Activated naive CD4-positive, alpha-beta T cell treated with Interleukin-2 at 50 U/mL for 16 hours (primary cell): ENCODE measurements at places on chromosomes 11 and 22.

- DNase-seq = no peak
These were observed 1593.1 kb upstream of the TENM4 start for GRCh38 chr11:81033779-81034540.

DNA sequence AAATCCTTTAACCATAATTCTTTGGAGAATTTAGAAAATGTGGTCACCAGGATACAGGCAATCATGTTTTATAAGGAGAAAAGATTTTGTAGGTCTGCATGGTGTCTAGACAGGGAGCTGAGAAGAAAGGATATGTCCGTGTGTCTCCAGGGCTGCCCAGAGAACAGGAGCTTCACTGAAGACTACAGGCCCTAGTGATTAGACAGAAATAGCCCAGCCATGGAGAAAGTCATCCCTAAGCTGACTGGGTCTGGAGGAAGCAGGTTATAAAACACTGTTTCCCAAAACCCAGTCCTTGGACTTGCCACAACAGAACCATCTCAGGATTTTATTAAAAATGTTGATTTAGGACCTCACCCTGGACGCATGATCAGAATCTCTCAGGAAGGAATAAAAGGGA lies 84.4 kb downstream of the GALNT18 start:
- no peak for DNase-seq

DNA sequence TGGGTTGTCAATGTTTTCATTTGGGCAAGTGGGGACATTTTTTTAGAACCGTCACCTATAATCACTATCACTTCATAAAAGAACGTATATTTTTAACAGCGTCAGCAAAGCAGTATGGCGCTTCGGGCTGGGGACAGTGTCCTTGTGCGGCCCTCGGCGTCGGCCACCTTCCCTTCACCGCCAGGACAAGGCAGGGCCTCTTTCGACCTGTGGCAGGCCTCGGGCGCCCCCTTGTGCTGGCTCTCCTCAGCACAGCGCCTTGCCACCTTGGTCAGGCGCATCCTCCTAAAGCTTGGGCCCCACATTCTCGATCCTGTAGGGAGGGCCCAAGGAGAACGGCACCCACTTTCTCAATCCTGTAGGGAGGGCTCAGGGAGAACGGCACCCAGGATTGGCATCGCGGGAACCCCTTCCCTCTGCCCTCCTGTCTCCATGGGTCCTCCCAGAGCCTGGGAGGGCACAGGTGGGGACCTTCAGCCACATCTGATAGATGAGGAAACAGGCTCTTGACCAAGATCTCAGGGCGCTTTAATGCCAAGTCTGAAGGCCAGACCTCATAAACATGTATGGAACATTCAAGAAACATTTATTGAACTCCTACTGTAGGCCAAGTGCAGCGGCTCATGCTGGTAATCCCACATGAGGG lies 11.5 kb upstream of the FADD start:
- DNase-seq = peak; percentile 55

- no peak for DNase-seq
These were observed 1.9 kb downstream of the ESAM start for GRCh38 chr11:124760205-124760652.

DNA sequence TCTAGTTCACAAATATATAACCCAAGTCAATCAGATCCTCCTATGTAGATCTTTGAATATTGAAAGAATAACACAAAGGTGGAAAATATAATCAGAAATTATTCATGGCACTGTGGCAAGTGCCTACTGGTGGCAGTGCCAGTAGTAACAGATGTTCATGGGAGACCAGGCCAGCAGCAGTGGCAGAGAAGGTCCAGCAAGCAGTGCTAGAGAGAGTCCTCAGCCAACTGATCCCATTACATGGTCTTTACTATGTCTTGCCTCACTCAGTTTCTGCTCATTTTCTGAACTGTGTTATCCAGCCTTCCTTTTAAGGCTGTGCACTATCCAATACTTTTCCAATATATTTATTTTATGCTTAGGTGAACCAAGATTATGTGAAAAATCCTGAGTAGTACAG lies 124.9 kb downstream of the MRTFA start:
- no peak for DNase-seq

GRCh38 chr11:32435511-32435941 lies at the start of gene WT1:
WT1 (minus strand) TSS chr11:32435539.
- no peak for DNase-seq

DNA sequence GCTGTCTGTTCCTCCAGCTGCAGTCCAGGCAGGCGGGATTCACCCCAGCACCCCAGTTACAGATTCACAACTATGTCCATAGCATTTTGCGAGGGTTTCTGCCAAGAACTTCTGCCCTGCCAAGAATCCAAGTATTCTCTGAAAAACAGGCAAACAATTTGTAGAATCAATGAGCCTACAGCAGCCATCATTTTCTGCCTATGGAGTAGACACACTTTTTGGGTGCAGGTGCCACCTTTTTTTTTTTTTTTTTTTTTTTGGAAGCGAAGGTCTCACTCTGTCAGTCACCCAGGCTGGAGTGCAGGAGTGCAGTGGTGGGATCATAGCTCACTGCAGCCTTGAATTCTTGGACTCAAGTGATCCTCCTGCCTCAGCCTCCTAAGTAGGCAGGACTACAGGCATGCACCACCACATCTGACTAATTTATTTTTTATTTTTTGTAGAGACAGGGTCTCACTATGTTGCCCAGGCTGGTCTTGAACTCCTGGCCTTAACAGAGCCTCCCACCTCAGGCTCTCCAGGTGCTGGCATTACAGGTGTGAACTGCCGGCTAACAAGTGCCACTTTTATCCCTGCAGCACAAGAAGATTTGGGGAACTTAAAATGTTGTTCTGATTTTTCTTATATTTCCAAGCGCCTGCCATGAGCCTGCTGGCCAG lies 195.1 kb downstream of the SNX19 start:
- DNase-seq = no peak

DNA sequence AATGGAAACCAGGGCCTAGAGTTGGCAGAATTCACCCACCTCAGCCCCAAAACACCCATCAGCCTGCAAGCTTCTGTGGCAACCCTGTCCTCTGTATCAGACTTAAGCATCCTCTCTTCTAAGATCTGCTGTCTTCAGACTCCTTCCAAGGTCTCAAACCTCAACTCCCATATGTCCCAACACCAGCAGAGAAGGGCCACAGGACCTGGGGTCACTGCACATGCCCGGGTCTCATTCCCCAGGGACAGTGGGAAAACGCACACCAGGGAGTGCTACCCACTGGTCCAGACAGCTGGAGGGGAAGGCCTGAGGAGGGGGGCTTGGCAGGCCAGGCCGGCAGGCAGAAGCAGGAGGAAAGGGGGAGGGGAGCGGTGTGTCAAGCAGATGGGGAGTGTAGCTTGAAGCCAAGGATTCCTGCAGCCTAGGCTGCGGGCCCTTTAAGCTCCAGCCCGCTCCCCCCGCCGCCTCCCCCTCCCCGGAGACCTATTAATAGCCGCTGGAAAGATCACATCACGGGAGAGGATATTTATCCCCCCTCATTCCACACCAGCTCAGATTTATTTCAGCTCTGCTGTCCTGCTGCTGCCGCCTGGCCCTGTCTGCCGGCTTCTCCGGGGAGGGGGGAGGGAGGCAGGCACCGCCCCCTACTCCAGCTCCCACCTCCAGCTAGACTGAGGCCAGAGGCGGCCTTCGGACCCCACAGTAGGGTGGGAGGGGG lies 16.7 kb downstream of the BCL9L start:
- no peak for DNase-seq

DNA sequence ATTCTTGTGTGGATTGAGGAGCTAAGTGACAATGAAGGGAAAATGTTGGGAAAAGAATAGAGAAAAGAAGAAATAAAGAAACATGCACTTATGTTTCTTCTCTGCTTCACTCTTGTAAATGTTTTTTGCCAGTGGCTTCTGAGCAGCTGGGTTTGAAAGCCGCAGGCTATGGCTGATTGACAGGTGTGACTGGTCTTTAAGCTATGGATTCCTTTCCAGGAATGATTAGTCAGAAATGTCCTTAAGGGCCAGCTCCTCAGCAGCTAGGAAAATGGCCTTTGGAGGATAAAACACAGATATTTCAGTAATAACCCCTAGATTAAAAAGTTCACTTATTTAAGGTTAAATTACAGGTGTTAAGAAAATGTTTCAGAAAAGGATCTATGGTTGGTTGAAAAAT lies 6.5 kb upstream of the USP28 start:
- DNase-seq = no peak

- DNase-seq = no peak
These were observed 18.3 kb upstream of the DDX17 start for GRCh38 chr22:38524429-38524828.

GRCh38 chr11:95485115-95485900 lies 254.3 kb upstream of the SESN3 start:
- DNase-seq = no peak

DNA sequence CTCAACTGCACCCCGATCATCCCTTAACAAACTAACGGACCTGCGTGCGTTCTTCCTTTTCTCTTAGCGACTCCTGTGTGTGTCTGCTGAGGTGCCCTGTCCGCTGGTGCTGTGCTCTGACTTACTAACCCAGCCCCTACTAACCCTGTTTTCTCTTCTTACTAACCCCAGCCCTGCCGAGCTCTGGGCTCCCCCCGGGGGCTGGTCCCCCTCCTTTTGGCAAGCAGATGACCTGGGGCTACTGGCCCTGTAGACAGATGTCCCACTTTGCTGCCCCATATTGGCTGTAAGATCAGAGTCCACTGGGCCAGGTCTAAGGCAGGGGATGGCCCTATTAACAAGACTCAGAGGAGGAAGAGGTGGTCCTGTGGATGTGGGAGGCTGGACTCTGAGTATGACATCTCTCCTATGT lies 14.7 kb downstream of the MIAT start:
- peak; percentile 20 for DNase-seq

DNA sequence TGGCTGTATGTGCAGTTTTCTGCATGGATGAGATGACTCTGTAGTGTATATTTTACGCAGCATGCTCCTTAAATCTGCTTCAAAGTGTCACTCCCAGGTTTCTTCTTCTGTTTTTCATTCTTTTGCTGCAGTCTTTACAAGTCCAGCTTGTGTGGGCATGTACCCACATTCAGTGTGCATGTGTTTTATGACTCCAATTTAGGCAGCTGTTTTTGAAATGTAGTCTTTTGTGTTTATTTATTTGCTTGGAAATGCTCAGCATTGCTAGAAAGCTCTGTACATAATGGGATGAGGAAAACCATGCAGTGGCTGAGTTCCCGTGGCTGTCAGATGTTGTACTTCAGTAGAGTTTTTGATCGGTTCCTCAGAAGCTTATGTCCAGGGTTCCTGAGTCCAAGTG lies 138.5 kb downstream of the ARHGAP42 start:
- DNase-seq = no peak

- DNase-seq = no peak
These were observed 26.5 kb downstream of the SGSM3 start for GRCh38 chr22:40396882-40397281.

- peak; percentile 59 for DNase-seq
These were observed 75.4 kb downstream of the MAML2 start for GRCh38 chr11:96267496-96268032.

GRCh38 chr22:37193629-37194191 lies 5.7 kb upstream of the C1QTNF6 start:
- peak; percentile 36 for DNase-seq

DNA sequence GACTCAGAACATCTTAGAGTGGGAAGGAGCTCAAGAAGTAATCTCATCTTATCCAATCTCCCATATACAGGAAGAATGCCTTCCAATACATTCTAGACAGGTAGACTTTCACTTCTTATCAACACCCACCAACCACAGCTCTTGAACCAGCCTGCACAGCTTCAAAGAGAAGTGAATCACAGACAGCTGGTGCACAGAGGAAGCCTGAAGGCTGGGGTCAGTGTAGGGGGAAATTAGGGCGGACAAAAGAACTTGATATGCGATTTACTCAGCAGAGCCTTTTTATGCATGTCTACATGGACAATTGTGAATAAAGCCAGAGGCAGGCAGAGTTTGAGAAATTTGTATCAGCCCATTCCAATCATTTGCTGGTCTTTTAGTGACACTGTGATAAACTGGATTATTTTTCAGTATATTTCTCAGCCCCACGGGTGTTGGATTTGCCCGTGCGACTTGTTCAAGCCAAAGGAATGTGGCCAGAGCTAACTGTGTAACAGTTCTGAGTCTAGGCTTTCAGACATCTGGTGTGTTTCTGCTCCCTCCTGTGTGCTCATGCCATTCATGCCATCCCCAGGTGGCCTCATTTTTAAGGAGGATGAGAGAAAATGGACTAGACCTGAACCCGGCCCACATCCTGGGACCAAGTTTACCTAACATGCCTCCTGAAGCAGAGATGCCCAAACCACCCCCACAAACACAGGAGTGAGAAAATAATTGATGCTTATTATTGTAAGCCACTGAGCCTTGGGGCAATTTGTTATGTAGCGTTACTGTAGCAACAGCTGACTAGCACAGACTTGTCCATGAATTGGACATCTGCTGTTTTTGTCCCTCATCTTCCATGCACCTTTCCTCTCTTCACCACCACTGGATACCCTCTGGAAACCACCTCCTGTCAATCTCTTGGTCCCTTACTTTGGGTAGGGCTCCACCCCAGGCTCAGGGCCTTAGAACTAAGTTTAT lies 137.5 kb upstream of the HSD17B12 start:
- DNase-seq = no peak

- DNase-seq = no peak
These were observed 12.4 kb downstream of the UCP2 start for GRCh38 chr11:73969991-73970800.

- no peak for DNase-seq
These were observed 113.7 kb downstream of the PLEKHA7 start for GRCh38 chr11:16900491-16900890.

- DNase-seq = no peak
These were observed 61.7 kb downstream of the PARVB start for GRCh38 chr22:44085743-44086270.

GRCh38 chr11:134995741-134996140 lies 583.7 kb upstream of the B3GAT1 start:
- DNase-seq = no peak

GRCh38 chr11:68989936-68990606 lies 9.3 kb upstream of the MRGPRD start:
- DNase-seq = no peak

- DNase-seq = no peak
These were observed 44.2 kb downstream of the ARFGAP2 start for GRCh38 chr11:47132490-47132889.

GRCh38 chr22:43750751-43751150 lies 61.4 kb downstream of the EFCAB6 start:
- DNase-seq = no peak

DNA sequence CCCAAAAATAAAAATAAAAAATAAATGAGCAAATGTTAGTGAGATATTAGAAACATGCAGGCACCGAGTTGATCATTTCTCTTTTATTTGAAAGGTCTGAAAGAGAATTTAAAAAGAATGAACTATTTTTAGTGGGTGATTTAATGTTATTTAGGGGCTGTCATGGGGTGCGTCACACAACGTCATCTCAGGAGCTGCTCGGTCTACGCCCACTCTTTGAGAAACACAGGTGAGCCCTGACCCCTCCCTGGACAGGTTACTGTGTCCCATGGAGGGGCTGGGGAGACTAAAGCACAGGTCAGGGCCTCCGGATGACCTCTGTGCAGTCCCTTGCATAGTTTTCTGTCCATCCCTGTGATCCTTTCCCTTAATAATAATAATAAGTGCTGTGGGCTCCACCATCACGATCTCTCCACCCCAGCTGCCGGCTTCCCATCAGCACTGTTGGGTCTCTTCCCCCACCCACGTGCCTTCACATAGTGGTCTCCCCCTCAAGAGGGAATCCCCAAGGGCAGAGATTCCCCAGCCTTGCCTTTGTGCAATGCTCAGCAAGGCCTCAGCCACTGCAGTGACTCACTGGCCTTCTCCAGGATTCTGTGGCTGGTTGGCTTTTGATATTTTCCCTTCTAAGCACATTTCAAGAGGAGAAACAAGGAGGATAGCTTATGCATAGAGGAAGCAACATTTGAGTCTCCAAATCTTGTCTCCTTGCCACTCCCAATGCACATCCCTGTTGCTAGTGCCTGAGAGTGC lies 159.9 kb downstream of the TTC17 start:
- no peak for DNase-seq
